Stimulated activated CD4-positive, alpha-beta T cell treated with anti-CD3 and anti-CD28 coated beads, Interleukin-1b, Interleukin-23, amount 100 ng/mL, for 1 hour (primary cell): ENCODE measurements at places on chromosomes 2 and 18.

- DNase-seq = no peak
These were observed 369.4 kb downstream of the PARD3B start for GRCh38 chr2:204914708-204915107.

- no peak for DNase-seq
These were observed 71.7 kb upstream of the CDH2 start for GRCh38 chr18:28248653-28249052.

DNA sequence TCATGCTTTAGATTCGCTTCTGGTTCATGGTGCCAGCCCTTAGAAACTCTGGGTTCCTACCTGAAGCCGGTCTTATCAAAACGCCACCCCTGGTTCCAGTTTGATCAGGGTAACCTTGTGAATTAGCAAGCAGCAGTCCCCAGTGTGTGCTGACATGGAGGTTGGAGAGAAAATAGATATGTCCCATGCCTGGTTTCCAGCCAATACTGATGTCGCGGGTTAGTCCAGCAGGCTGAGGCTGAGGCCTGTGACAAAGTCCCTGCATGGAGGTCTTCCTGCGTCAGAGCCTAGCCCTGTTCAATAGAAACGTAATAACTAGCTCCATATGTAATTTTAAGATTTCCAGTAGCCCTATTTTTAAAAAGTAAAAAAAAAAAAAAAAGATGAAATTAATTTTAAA, 28.2 kb downstream of the LPIN1 start:
- no peak for DNase-seq

- DNase-seq = no peak
These were observed 70.5 kb upstream of the ZNF516 start for GRCh38 chr18:76565238-76566173.

DNA sequence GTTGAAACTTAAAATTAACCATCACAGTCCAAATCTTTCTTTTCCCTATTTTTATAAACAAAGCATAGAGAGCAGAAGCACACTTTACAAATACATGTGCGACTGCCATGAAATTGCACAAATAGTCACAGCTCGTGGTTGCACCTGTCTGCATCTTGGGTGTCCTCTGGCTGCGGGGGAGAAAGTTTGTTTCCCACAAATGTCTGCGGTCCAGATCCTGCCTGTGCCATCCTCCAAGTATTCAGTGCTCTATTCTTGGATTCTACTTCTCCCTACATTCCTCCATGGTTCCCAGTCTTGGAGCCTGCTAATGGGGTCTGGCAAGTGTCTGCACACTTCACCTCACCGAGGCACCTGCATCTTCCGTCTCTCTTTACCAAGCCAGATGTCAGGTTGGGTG, 52.2 kb downstream of the SMIM21 start:
- DNase-seq = no peak

GRCh38 chr2:240333985-240334384, 101.5 kb upstream of the GPC1 start:
- no peak for DNase-seq

DNA sequence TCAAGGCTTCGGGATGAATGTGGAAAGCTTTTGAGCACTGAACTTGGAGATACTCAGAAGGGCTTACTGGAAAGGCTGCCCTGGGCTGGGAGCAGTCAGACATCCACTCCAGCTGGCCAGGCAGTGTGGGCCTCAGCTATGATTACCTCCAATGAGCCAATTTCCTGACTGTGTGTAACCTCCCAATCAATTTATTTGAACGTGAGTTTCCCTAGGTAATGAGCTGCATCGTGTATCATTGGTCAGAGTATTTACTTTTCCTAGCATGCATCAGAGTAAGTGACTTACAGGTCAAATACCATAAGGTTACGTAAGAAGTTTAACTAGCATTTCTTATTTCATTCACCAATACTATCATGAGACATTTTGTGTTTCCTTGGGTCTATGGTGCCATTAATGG, 11.0 kb upstream of the CTAGE1 start:
- no peak for DNase-seq

DNA sequence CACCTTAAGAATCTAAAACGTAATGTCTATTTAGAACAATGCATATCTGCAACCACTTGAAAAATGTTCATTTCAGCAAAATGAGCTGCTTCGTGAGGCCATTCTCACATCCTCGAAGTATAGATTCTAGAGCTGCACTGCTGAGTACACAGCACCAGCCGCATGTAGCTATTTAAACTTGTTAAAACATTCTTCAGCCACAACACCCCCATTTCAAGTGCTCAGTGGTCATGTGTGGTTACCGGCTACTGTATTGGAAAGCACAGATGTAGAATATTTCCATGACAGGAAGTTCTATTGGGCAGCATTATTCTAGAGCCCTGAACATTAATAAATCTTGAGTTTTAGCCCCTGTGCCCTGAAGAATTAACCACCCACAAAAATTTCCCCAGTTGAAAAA, 35.0 kb downstream of the SUMO1 start:
- DNase-seq = no peak

DNA sequence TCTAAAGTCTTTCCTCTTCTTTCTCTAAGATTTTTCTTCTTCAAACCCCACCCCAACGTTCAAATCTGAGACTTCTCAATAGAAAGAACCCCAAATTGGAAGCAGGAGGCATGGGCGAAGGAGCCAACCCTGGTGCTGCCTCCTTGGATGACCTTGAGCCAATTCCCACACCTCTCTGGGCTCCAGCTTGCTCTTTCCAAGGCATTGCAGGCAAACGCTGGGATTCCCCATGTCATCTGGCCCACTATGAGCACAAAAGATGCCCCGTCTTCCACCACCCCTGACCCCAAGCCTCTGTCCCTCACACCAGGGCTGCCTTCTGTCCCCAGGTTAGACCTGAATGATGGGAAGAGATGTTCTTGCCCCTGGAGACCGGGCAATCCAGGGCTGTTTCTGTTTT, 57.0 kb downstream of the TTC32 start:
- DNase-seq = no peak

DNA sequence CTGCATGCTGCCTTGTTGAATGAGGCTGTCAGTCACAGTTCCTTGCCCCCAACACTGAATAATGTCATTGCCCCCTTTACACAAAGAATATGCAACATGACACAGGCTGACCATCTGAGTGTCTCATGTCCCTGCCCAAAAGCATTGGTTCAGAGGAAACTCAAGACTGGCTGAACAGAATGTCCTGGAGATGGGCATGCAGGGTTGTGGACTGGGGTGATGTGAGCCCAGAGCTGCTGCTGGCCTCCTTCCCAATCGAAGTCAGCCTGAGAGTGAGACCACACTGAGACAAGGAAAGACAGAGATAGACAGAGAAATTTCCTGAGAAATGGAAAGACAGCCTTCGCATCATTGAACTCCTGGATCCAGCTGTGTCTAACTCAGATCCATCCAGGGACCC, 110.1 kb downstream of the PID1 start:
- DNase-seq = no peak

- DNase-seq = peak; percentile 86
These were observed 1.7 kb downstream of the NCK2 start for GRCh38 chr2:105746177-105747080.

- DNase-seq = no peak
These were observed 99.0 kb downstream of the DGKD start for GRCh38 chr2:233453111-233453915.

- DNase-seq = no peak
These were observed 90.8 kb downstream of the DSEL start for GRCh38 chr18:67425672-67426071.

- no peak for DNase-seq
These were observed 186.0 kb upstream of the EPHA4 start for GRCh38 chr2:221758076-221758475.

DNA sequence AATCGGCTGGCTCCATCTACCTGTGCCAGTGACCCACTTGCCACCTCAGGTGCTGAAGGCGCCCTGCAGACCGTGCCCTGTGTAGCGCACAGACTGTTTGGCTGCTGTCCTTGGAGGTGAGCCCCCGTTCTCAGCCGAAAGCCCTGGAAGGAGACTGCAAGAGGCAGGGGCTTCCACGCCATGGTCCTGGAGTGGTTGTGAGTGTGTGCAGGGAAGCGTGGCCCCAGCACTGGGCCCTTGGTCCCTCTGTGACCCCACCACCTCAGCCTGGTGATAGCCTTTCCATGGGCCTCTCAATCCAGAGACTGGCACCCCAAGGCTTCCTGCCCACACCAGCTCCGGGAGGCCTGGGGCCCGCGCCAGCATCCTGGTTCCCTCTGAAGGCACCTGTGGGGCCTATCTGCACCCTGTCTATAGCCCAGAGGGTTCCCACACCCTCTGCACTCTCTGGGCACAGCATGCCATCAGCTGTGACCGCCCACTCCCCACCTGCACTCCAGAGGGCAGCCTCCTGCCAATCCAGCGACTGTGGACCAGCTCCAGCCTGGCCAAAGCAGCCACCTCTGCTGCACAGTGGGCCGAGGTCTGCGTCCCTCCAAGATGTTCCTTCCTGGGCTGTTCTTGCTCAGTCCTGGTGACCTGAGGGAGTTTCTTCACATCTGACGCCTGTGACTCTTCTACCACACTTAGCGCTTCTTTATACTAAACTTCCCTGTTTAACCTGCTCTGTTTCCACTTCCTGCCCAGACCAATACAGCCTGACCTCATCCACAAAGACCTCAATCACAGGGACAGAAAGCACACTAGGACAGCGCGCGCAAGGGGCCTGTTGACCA, 109.5 kb downstream of the EIPR1 start:
- DNase-seq = no peak

GRCh38 chr2:27049422-27050280, 1.8 kb upstream of the AGBL5 start:
- peak; percentile 42 for DNase-seq
